ENCODE measurements at places on chromosomes 5 and 9. TPM values are rescaled to one million over a fixed set of nuclear protein-coding genes. Genes with fewer than 3 reads are reported as not detected.

The ANKRD55 gene
- 14.1 TPM for total RNA-seq

The COL23A1 gene
- not detected for total RNA-seq

The NR5A1 gene
- total RNA-seq, result not detected

The PCDHB16 gene
- not detected for total RNA-seq

The BARHL1 gene
- not detected for total RNA-seq

The SV2C gene
- total RNA-seq, result not detected

The MGAT4B gene
- 59.9 TPM for total RNA-seq

The WASHC1 gene
- total RNA-seq, result 20.6 TPM

The DRD1 gene
- total RNA-seq, result not detected

The PCBD2 gene
- total RNA-seq, result 10.5 TPM

The PCDHA6 gene
- not detected for total RNA-seq

The SEMA4D gene
- total RNA-seq, result 156 TPM

The KIAA0825 gene
- total RNA-seq, result 0.24 TPM

The SPACA9 gene
- total RNA-seq, result 2.9 TPM

All from activated naive CD4-positive, alpha-beta T cell treated with anti-CD3 and anti-CD28 coated beads for 36 hours (primary cell).